ENCODE measurements at places on chromosomes 4 and X. TPM values are rescaled to one million over a fixed set of nuclear protein-coding genes. Genes with fewer than 3 reads are reported as not detected.

SLAIN2 gene
- total RNA-seq = 27.7 TPM

XG gene
- not detected for total RNA-seq

VAMP7 gene
- total RNA-seq = 31.2 TPM

XIAP gene
- 38.9 TPM for total RNA-seq

AWAT1 gene
- not detected for total RNA-seq

DBET gene
- total RNA-seq = not detected

MAOA gene
- total RNA-seq = 0.80 TPM

MTM1 gene
- total RNA-seq = 6.5 TPM

SPANXA2 gene
- not detected for total RNA-seq

ARX gene
- 0.58 TPM for total RNA-seq

GPR82 gene
- total RNA-seq = not detected

PRDX4 gene
- total RNA-seq = 251 TPM

GSX2 gene
- total RNA-seq = not detected

FAM149A gene
- total RNA-seq = 1.6 TPM

MAOB gene
- 0.25 TPM for total RNA-seq

L1CAM gene
- total RNA-seq = 19.5 TPM

MCF2 gene
- total RNA-seq = not detected

ZCCHC12 gene
- 0.38 TPM for total RNA-seq

MAGEA4 gene
- total RNA-seq = not detected

ODAPH gene
- not detected for total RNA-seq

ADH7 gene
- total RNA-seq = not detected

SPANXA1 gene
- total RNA-seq = 0.25 TPM

RASL11B gene
- 0.13 TPM for total RNA-seq

IL21 gene
- total RNA-seq = not detected

SRPK3 gene
- 0.03 TPM for total RNA-seq

CWH43 gene
- total RNA-seq = not detected

ERAS gene
- 0.15 TPM for total RNA-seq

ITIH6 gene
- not detected for total RNA-seq

TGIF2LX gene
- not detected for total RNA-seq

DUX4 gene
- total RNA-seq = not detected
